ENCODE measurements at places on chromosomes 5 and 9. TPM values are rescaled to one million over a fixed set of nuclear protein-coding genes. Genes with fewer than 3 reads are reported as not detected.

The RORB gene
- 0.19 TPM for polyA plus RNA-seq

The SPDL1 gene
- 5.7 TPM for polyA plus RNA-seq

The NIM1K gene
- polyA plus RNA-seq: 0.45 TPM

The GRIA1 gene
- 0.03 TPM for polyA plus RNA-seq

The CDKN2AIPNL gene
- polyA plus RNA-seq: 40.9 TPM

The CDH9 gene
- polyA plus RNA-seq: not detected

The SHISAL2B gene
- not detected for polyA plus RNA-seq

The ENC1 gene
- 7.7 TPM for polyA plus RNA-seq

The MYOZ3 gene
- 0.23 TPM for polyA plus RNA-seq

The MYOT gene
- 4.8 TPM for polyA plus RNA-seq

The MARCOL gene
- not detected for polyA plus RNA-seq

The CBY3 gene
- 0.15 TPM for polyA plus RNA-seq

The OR1L8 gene
- not detected for polyA plus RNA-seq

The ALDH1B1 gene
- polyA plus RNA-seq: 12.1 TPM

The BNC2 gene
- 1.1 TPM for polyA plus RNA-seq

The PALM2AKAP2 gene
- polyA plus RNA-seq: not detected

The KCNV2 gene
- not detected for polyA plus RNA-seq

The SPINK5 gene
- 2.6 TPM for polyA plus RNA-seq

The BTNL3 gene
- polyA plus RNA-seq: 0.31 TPM

The CA9 gene
- polyA plus RNA-seq: 115 TPM

The PCSK1 gene
- polyA plus RNA-seq: 0.18 TPM

The KIF4B gene
- polyA plus RNA-seq: not detected

- DNase-seq: no peak
Measured at GRCh38 chr9:124899845-124900244, 37.9 kb downstream of the ARPC5L start.

- DNase-seq: peak; percentile 95
Measured at GRCh38 chr9:21789541-21790037, 12.8 kb upstream of the MTAP start.

DNA sequence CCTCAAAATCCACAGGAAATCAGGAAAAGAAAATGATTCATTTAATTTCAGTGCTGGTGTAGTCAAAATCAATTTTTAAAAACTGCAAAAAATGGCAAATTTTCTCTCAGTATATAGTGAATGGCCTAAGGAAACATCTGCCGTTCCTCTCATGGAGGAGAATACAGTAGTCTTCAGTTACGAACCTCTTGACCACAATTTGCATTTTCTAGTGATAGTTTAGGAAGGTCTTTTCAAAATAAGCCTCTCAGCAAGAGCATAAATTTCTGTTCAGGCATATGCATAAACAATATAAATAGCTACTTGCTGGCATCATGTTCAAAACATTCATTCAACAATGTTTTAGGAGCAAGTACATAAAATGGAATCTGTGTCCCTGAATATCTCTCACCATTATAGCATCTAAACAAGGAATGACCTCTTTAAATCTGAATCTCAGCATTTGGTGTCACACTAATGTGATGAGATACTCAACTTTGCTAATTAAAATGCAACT lies 33.5 kb downstream of the HAPLN1 start:
- DNase-seq: no peak

DNA sequence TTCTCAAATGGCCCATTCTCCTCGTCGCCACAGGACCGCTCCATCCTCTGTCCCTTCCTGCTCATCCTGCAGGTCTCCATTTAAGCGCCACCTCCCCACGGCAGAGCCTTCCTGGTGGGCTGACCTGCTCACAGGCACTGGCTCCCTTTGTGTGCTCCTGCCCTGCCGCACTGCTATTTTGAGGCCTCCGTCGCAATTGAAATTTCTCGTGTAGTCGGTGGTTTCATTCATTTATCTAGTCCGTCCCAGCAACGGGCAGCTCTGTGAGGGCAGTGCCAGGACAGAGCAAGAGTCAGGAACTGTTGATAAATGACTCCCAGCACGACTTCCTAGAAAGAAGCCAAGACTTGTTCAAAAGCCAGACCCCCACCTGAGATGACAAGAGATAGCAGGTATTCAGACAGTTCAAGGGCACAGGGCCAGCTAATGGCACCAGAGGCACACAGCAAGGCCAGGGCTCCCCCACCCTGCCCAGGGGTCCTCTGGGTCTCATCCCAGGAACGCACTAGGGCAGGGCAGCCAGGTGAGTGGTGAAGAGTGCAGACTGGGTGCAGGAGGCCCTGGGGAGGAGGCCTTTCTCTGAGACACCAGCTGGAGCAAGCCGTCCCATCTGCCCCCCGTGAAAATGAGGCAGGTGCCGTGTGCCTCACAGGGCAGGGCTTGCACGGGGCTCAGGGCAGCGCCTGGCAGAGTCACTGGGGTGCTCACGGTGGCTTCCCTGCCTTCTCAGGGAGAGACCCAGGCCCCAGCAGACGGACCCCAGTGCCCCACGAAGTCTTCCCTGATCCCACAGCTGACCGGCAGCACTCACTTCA lies 36.9 kb downstream of the FAM78A start:
- DNase-seq: no peak

DNA sequence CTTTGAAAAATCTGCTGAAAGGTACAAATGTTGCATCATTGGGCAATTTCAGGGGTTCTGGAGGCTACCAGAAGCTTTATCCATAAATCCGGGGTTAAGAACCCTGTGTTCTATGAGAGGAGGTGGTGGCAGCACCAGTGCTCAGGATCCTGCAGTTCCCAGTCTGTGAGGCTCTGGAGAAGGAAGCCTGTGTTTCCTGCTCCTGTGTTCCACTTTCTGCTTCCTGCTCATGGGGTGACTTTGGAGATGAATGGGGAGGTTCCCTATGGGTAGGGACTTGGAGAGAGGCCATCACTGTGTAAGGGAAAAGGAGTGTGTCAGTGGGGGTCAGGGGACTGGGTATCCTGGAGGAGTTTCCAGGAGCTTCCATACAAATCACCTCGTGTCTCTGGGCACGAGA lies 2.3 kb downstream of the CDX1 start:
- DNase-seq: no peak

GRCh38 chr5:67880876-67881275 lies 334.7 kb upstream of the PIK3R1 start:
- DNase-seq: no peak

DNA sequence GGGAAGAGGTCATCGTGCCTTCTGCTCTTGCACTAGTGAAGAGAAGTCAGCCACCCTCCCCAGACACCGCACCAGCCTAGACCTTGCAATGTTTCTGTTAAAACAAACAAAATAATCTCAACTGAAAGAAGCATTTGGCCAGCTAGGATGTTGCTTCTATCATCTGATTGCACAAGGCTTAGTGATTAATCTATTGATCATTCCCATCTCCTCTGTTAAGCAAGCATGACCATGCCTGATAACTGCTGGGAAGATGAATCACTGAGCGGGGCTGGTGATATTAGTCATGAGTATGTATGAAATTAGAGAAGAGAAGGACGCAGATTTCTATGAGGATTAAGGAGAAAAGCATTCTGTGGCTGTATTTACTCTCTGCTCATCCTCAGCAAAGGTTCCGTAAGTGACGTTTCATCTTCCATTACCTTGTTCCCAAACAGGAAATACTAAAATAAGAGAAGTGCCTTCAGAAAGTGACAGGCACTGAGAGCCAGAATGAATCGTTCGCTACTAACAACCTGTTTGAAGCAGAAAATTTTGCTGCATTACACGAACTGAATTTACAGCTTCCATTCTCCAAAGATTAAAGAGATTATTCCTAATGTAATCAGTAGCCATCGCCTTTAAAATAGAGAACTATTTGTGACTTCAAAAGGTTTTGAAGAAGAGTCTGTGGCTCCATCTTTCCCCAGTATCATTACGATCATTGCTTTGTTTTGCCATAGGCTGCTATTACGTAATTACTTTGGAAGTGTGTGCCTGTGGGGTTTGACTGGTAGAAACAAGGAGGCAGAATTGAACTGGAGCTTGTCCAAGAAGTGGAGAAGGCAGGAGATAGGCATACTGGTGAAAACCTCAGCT lies 219.1 kb downstream of the MED10 start:
- DNase-seq: no peak

- peak; percentile 54 for DNase-seq
Measured at GRCh38 chr5:139458580-139459407, 3.7 kb downstream of the ECSCR start.

DNA sequence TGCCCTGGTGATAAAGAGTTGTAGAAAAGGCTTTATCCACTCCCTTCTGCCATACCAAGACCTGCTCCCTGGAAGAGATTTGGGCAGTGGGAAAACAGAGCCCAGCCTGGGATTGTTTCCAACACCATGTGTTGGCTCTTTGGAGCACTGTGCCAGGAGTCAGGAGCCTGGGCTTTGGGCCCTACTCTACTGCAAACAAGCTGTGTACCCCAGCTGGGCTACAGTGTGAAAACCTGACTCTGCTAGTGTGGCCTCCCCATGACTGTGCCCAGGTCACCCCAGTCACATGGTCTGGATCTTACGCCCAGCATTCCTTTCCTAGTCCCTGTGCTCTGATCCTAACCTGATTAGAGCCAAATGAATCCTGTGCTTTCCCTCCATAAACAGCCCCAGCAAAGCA lies 39.3 kb upstream of the SHB start:
- DNase-seq: no peak

DNA sequence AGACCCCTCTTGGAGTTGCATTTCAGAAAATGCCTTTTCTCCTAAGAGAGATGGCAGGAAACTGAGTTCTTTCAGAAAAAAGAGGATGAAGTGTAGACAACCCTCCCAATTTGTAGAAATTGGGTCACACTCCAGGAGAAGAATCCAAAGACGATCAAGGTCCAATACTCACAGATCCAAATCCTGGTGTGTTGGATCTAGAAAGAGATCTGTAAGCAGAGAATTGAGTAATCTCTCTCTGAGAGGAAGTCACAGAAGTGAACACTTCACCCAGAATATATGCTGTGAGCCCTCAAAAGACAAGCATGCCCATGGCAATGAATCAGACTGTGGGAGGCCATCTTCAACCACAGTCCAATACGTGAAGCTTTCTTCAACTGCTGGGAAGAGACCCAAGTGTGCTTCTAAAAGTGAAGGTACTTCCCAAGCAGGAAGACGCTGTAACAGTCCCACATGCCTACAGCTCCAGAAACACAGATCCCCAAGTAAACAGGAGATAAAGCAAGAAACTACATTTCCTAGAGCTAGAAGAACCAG lies 182.7 kb downstream of the SMC2 start:
- no peak for DNase-seq

GRCh38 chr5:111129938-111130337 lies 37.8 kb downstream of the WDR36 start:
- no peak for DNase-seq

GRCh38 chr9:128148509-128149000 lies 698 bp upstream of the LCN2 start:
- DNase-seq: no peak

GRCh38 chr5:38515646-38516045 lies 40.8 kb downstream of the LIFR start:
- DNase-seq: peak; percentile 45

DNA sequence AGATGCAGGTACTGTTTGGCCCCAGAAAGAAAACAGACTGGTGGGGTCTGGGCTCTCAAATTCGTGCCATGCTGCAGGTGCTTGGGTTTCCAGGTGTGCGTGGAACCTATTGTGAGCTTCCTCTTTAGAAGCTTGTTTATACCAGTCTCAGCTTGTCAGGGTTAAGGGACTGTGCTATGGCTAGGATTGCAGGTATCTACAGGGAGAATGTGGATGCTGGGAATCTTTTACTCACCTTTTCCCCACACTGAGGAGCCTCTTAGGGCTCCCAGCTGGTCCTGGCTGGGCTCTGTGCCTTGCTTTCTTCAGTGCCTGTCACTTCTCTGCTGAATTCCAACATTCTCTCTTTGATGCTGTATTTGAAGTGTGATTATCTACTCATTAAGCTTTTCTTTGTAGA lies 111.8 kb downstream of the WDR70 start:
- no peak for DNase-seq

GRCh38 chr5:167802755-167803431 lies 488.6 kb upstream of the WWC1 start:
- DNase-seq: no peak

GRCh38 chr9:37324261-37324683 lies 98.2 kb upstream of the GRHPR start:
- DNase-seq: peak; percentile 29

DNA sequence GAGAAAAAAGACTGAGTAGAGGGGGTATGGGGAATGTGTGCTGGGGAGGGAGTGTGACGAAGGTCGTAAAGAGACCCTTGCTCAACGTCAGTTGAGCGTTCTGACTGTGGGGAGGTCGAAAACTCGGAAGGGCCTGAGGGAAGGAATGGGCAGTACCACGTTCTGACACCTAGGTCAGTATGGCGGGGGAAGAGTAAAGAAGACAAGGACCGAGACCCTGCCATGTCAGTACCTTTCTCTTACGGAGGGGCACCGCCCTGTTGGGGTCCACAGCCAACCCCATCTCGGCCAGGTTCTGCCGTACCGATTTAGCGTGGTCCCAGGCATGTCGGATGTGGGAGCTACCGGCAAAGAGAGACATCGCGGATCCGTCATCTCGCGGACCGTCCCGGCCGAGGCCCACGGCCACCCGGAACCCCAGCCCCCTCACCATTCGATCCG lies 375 bp downstream of the NOP16 start:
- no peak for DNase-seq

GRCh38 chr5:159783726-159784247 lies 132.5 kb upstream of the ADRA1B start:
- no peak for DNase-seq

GRCh38 chr5:107726896-107727295 lies 56.2 kb upstream of the EFNA5 start:
- no peak for DNase-seq

GRCh38 chr5:150706776-150707390 lies 6.0 kb upstream of the RBM22 start:
- no peak for DNase-seq

- no peak for DNase-seq
Measured at GRCh38 chr5:66410122-66410521, 186.1 kb upstream of the MAST4 start.

GRCh38 chr5:110951373-110951791 lies 120.1 kb upstream of the TSLP start:
- no peak for DNase-seq

GRCh38 chr5:2529371-2530092 lies 221.9 kb downstream of the IRX2 start:
- no peak for DNase-seq

- peak; percentile 90 for DNase-seq
Measured at GRCh38 chr5:80408484-80409366, 861 bp downstream of the ZFYVE16 start.

DNA sequence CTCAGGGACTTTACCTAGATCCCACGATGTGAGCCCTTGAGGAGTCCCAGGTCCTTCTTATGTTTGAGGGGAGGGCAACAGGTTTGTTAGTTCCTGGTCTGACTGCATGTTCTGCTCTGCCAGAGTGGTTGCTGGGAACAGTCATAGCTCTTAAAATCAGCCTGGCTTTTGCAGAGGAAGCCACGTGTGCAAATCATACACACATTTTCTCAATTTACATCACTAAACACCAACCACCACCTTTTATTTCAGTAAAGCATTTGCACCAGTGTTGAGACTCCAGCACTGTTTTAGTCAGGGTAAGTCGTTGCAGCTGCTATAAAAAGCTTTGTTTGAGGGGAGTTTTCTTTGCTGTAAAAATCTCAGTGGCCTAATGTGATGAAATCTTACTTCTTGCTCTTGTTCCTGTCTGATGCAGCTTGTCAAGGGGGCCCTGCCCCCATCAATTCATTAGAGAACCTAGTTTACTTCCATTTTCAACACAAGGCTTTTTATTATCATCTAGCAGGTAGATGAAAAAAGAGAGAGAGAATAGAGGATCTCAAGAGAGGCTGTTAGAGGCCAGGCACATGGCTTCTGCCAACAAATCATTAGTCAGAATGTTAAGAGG lies 70.3 kb upstream of the VCAN start:
- DNase-seq: no peak

Measured in stomach (tissue), 19 donors.